ENCODE measurements at places on chromosomes 16 and 17.

DNA sequence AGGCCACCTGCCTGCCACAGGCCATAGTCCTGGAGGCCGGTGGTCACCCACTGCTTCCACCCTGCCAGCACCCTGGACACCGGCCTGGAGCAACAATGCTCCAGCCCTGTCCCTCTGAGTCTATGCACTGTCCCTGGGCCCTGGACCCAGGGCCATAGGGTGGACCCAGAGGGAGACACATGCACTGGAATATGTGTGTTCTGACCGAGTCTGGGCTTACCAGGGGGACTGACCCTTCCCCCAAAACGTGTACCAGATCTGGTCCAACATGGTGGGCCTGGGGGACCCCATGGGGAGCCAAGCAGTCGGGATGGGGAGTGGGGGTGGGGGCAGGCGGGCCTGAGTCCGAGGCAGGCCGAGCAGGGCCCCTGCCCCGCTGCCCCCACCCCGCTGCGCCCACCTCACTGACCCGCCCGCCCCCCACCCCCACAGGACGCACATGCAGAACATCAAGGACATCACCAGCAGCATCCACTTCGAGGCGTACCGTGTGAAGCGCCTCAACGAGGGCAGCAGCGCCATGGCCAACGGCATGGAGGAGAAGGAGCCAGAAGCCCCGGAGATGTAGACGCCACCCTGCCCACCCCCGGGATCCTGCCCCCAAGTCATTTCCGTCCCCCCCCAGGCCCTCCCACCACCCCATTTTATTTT, 357.4 kb downstream of the SEC14L1 start:
- DNase-seq: peak; percentile 61

GRCh38 chr16:69469807-69470561, 45.6 kb downstream of the CYB5B start:
- DNase-seq: no peak

- DNase-seq: no peak
These were observed 541 bp downstream of the ACACA start for GRCh38 chr17:37405955-37406634.

DNA sequence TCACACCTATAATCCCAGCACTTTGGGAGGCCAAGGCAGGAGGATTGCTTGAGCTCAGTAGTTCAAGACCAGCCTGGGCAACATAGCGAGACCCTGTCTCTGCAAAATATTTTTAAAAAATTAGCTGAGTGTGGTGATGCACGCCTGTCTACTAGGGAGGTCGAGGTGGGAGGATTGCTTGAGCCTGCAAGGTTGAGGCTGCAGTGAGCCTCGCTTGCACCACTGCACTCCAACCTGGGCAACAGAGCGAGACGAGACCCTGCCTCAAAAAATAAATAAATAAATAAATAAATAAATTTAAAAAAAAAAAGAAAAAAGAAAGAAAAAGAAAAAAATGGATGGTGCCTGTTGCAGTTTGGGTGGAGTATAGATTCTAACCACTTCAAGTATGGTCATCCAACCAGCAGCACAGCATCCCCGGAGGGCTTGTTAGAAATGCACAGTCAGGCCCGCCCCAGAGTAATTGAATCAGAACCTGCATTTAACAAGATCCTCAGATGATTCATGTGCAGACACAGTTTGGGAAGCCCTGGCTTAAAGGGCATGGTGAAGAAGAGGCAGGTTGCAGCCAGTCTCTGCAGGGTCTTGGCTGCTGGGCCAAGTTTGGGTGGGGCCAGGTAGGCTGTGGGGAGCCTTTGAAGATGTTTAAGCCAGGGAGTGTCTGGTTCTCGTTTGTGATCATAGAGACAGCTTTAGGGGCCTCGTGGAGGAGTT, 40.8 kb downstream of the MRC2 start:
- no peak for DNase-seq

GRCh38 chr16:75237398-75238131, 13.9 kb downstream of the BCAR1 start:
- peak; percentile 64 for DNase-seq

All from sigmoid colon (tissue), 7 donors.